AG10803 (cell line): ENCODE measurements at places on chromosomes 16 and 17.

DNA sequence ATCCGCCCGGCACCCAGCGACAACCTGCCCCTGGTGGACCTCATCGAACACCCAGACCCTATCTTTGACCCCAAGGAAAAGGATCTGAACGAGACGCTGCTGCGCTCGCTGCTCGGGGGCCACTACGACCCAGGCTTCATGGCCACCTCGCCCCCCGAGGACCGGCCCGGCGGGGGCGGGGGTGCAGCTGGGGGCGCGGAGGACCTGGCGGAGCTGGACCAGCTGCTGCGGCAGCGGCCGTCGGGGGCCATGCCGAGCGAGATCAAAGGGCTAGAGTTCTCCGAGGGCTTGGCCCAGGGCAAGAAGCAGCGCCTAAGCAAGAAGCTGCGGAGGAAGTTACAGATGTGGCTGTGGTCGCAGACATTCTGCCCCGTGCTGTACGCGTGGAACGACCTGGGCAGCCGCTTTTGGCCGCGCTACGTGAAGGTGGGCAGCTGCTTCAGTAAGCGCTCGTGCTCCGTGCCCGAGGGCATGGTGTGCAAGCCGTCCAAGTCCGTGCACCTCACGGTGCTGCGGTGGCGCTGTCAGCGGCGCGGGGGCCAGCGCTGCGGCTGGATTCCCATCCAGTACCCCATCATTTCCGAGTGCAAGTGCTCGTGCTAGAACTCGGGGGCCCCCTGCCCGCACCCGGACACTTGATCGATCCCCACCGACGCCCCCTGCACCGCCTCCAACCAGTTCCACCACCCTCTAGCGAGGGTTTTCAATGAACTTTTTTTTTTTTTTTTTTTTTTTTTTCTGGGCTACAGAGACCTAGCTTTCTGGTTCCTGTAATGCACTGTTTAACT is 1.0 kb downstream of the NOG start:
- peak; percentile 14 for DNase-seq

DNA sequence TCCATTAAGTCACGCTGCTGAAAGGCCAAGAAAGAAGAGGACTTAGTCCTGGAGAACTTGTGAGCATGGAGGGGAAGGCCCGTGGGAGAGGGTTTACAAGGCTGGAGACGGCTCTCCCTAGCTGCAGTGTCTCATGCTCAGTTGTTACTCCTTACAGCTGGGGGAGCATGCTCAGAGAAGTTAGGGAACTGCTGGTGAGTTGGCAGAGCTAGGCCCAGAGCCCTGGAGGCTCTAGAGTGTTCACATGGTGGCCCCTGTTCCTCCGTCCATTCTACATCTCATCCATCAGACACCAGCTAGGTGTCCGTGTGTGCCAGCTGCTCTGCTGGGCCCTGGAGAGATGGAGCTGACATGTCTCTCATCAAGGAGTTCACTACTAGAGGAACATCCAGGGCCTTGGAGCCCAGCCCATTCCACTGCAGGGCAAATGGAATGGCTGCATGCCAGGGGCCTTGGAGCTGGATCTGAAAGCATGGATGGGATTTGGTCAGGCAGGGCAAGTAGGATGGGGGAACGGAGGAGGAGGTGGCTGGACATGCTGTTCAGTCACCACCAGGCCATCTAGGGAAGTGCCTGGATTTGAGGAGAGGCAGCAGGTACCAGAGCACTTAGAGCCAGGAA is 6.3 kb downstream of the XYLT2 start:
- no peak for DNase-seq

DNA sequence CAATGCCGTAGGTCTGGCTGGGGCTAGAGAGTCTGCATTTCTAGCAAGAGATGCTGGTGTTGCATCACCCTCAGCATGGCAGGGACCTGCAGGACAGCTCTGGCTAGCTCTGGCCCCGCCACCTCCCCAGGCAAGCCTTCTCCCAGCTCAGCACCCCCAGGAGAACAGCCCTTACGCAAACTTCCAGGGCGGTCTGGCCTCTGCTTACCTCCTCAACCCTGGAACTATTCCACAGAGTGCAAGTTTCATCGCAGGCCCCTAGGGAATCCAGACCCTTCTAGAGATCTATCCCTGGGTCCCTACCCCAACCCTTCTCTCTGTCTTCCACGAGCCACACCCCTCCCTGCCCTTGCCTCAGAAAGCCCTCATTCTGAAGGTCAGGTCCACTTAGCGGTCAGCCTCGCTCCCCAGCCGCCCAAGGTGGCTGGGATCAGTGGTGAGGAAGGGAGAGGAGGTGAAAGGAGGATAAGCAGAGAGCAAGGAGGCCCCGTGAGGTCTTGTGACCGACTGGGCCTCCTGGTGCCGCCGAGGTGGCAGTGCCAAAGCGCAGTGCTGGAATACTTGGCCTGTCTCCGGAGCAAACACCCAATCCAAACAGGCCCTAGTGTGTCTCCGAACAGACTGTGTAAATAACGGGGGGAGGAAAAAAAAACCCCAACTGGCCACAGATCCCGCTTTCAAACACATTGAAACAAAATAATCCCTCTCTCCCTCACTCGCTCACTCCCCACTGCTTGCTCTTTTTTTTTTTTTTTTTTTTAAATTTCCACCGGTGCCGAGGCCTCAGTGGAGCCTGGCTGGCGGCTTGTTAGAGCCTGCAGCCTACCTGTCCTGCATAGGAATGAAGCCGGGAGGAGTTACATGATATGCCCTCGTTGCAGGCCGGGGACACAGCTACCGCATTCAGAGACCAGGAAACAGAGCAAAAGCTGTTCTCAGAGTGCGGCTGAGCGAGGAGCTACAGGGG is 380.9 kb downstream of the SOX9 start:
- DNase-seq = no peak

DNA sequence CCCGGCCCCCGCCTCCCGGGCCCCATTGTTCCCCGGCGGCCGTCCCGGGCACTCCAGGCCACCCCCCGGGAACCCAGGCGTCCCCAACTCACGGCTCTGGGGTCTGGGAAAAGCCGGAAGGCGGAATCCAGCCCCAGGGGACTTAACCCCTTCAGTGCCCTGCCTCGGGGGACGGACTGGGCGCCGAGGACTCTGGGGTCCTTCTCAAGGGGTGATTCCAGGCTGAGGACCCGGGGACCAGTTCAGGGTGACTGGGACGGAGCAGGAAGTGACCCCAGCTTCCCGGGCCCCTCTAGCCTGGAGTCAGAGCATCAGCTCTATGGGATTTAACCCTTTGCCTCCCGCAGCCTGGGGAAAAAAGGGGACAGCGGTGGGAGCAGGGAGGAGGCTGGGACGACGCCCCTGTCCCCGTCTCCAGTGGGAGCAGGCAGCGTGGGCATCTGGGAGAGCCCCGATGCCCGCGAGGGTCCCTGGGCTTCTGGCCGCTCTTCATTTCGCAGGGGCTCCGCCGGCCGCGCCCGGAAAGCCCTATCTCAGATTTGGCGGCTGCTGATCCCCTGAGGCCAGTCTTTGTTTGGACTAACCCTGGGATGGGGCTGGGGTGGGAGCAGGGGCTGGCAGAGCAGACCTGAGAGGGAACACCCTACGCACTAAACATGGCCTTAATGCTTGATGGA is at the start of gene ZNF629:
TSS of gene ZNF629 (minus strand) at position 270 of the 677 bp plus-strand sequence. CDS start 2,723 bp downstream, outside the sequence.
- peak; percentile 72 for DNase-seq

GRCh38 chr16:83951544-83951943 is 1.5 kb upstream of the OSGIN1 start:
- DNase-seq = no peak

DNA sequence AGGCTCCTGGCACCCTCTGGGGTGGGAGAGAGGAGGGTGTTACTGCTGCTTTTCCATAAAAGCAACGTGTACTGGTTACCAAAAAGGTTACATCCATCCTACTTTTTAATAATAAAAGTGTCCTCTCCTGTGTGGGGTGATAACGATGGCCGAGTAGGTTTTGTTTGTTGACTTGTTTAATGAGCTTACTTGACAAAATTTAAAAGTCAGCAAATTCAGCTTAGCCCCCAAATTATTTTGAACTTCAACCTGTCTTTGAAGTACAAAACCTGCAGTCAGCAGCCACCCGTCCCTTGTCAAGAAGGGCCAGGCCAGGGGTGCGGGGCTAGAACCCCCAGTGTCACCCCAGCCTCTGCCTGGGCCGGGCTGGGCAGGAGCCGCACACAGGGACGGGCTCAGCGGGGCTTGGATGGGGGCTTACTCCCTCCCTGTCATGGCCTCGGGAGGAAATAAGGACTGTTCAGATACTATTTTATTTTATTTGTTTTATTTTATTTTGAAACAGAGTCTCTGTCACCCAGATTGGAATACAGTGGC is 103.9 kb upstream of the CHMP6 start:
- no peak for DNase-seq

DNA sequence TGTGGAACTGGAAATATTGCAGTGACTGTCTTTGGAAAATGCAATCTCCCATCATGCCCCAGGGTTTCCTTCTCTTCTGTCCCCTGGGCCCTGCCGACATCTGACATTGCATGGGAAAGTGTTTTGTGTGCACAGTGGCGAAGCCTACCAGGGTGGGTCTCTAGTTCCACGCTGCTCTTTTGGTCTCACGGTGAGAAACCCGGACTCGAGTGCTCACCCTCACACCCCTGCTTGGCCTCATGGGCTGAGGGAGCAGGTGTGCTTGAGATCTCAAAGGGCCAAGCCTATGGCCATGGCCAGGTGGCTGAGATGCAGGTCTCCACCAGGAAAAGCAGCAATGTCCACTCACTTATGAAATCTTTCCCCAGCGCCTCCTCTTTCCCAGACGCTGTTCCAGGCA is 32.0 kb downstream of the SPNS3 start:
- no peak for DNase-seq

GRCh38 chr16:1327619-1327947 is 5.9 kb upstream of the BAIAP3 start:
- no peak for DNase-seq

- DNase-seq = no peak
Observed at GRCh38 chr17:63540590-63540989, 9.7 kb upstream of the DCAF7 start.

- no peak for DNase-seq
Observed at GRCh38 chr17:74391771-74392170, 24.5 kb downstream of the GPR142 start.

GRCh38 chr16:51752438-51752995 is 601.4 kb upstream of the SALL1 start:
- no peak for DNase-seq

- no peak for DNase-seq
Observed at GRCh38 chr17:82984751-82985427, 94.5 kb upstream of the METRNL start.

DNA sequence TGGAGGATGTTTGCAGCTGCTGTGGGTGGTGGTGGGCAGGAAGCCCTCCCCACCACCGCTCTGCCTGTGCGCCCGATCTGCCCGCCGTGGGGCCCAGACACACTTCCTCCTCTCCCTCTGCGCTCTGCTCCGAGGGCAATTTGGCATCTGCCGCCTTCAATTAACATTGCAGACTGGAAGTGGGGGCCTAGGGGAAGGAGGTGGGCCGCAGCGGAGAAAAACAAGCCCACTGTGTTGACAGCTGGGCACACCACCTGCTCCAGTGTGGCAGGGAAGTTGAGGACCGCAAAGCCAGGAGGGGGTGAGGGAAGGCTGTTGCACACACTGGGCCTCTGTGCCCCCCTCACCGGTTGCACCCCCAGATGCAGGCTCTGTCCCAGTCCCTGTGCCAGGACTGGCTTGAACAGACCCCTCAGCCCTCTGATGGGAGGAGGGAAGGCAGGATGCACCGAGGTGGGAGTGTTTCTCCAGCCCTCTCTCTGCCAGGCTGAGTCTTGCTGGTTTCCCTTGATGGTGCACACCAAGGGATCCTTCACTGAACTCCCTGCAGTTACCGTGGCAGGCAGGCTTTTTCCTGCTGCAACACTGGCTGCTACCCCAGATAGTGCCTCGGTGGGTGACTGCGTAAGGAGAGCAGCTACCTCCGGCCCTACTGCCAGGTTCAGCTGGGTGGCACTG is 72.8 kb upstream of the MED9 start:
- DNase-seq = no peak

- DNase-seq = no peak
Observed at GRCh38 chr17:29474297-29474696, 84.1 kb downstream of the TAOK1 start.

- no peak for DNase-seq
Observed at GRCh38 chr17:41617698-41618097, 5.1 kb upstream of the KRT16 start.

DNA sequence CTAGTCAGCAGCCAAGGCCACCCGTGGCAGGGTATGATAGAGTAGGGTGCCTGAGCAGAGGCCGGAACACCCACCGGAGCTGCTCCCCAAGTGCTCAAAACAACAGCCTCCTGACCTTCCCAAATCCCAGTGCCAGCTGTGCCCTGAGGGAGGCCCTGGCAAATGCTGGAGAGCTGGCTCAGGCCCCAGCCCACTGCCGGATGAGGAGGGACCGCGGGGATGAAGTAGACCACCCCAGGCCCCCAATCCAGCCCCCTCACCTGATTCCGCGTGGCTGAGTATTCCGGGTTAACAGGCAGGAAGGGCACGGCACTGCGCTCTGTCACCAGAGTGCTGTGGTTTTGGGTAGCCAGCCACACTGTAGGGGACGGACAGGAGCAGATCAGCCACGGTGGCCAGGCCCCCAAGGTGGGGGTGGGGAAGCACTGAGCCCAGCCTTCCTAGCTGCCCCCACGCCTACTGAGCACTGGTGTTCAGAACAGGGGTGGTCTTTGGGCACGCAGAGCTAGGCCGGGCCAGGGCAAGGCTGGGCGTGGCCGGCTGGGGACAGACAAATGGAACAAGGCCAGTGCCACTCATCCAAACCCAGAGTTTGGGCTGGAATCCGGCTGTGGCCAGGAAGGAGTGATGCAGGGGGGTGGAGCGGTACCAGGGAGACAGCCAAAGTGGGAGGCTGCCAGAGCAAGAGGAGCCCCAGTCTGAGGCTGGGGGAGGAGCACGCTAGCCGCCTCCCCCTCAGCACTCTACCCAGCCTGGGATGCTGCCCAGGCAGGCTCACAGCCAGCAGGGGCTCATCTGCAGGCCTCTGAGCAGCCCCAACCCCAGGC is 9.1 kb downstream of the TP53I13 start:
- peak; percentile 68 for DNase-seq

- peak; percentile 3 for DNase-seq
Observed at GRCh38 chr16:11470676-11471415, 115.9 kb downstream of the LITAF start.

- peak; percentile 35 for DNase-seq
Observed at GRCh38 chr17:9021158-9021991, at the start of gene NTN1. Gene NTN1, plus strand, starts transcription at chr17:9021510. Its CDS starts 864 bp downstream, at chr17:9022374.

- no peak for DNase-seq
Observed at GRCh38 chr16:10989559-10989958, 45.2 kb downstream of the CLEC16A start.

GRCh38 chr16:14219983-14220382 is 148.9 kb downstream of the MRTFB start:
- no peak for DNase-seq

DNA sequence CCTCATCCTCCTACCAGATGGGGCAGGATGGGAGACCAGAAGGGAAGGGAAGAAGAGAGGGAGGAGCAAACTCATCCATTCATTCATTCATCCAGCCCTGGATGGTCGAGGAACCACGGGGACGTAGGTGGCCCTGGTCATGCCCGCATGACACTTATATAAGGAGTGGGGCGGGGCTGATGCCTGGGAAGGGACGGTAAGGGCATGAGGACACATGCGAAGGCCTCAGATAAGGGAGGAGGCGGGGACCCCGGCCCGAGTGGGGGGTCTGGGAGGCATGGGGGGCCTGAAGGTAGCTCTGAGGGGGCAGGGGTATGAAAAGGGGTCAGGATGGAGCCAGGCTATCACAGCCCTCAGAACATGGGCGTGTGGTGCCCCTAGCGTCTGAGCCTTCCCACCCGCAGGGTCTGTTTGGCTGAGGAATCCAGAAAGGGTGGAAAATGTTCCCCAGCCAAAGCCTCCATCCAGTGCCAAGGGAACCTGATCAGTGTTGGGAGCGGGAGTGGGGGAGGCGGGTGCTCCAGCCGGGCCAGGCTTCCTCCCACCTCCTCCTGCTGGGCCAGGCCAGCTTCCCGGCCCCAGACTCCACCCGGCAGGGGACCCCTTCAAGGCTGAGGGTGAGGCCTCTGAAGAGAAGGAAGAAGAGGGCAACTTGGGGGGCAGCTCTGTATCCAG is 17.6 kb upstream of the CD79B start:
- no peak for DNase-seq

GRCh38 chr16:81035975-81036750 is 521 bp downstream of the ATMIN start:
- DNase-seq = peak; percentile 26
